ENCODE measurements at places on chromosomes 5 and 9. TPM values are rescaled to one million over a fixed set of nuclear protein-coding genes. Genes with fewer than 3 reads are reported as not detected.

DNA sequence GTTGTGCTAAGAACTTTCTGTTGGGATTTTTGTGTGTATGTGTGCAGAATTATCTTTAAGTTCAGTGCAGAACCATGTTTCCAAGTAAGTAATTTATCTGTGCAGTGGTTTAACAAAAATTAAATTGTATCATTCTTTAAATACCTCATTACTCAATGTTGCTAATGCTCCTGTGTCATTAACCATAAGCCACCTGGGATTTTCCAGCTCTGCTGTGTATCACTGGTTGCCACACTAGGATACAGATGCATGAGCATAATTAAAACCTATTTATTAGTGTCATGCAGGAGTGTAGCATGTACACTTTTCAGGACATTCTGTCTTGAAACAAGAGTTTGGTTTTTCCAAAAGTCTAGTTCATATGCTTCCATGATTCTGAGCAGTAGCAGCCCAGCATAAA lies 120.4 kb upstream of the PTGER4 start:
- no peak overlapping the region for H3K27ac ChIP-seq
- no peaks in the 10 kb centered on the region for H3K36me3 ChIP-seq
- no peak for DNase-seq
- no peaks in the 10 kb centered on the region for H3K27me3 ChIP-seq
- peaks cover 7% of the 10 kb centered on the region for H3K4me1 ChIP-seq

GRCh38 chr5:158265931-158266700 lies 407.2 kb upstream of the CLINT1 start:
- H3K27ac ChIP-seq = no peak overlapping the region
- H3K4me3 ChIP-seq = no peak overlapping the region
- H3K27me3 ChIP-seq = no peaks in the 10 kb centered on the region

LCNL1 gene
- total RNA-seq = not detected

- DNase-seq = no peak
- H3K36me3 ChIP-seq = peaks cover 89% of the 10 kb centered on the region
- H3K4me3 ChIP-seq = no peak overlapping the region
- no peaks in the 10 kb centered on the region for H3K4me1 ChIP-seq
These were observed 28.8 kb downstream of the G3BP1 start for GRCh38 chr5:151800532-151800931.

- H3K4me1 ChIP-seq = no peaks in the 10 kb centered on the region
- H3K27me3 ChIP-seq = no peaks in the 10 kb centered on the region
- no peak overlapping the region for H3K4me3 ChIP-seq
- no peaks in the 10 kb centered on the region for H3K36me3 ChIP-seq
These were observed 107.6 kb downstream of the SYK start for GRCh38 chr9:90909225-90909624.

DNA sequence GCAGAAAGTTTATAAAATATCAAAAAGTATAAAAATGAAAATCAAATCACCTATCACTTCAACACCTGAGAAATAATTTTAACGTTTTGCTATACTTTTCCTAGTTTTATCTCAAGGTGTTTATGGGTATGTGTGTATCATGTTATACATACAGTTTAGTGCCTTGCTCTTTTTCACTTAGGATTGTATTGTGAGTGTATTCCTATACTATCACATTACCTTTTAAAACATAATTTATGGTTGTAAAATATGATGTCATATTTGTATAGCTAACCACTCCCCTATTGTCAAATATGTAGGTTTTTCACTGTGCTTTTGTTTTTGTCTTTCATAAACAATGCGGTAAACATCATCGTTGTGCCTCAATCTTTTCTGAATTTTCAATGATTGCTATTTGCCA lies 479.9 kb downstream of the SPOCK1 start:
- no peak for DNase-seq
- no peak overlapping the region for H3K27ac ChIP-seq
- H3K4me3 ChIP-seq = no peak overlapping the region
- H3K27me3 ChIP-seq = no peaks in the 10 kb centered on the region

- no peak overlapping the region for H3K4me3 ChIP-seq
- DNase-seq = no peak
- no peak overlapping the region for H3K27ac ChIP-seq
These were observed 198.9 kb upstream of the SLC27A6 start for GRCh38 chr5:128766406-128766805.

DNA sequence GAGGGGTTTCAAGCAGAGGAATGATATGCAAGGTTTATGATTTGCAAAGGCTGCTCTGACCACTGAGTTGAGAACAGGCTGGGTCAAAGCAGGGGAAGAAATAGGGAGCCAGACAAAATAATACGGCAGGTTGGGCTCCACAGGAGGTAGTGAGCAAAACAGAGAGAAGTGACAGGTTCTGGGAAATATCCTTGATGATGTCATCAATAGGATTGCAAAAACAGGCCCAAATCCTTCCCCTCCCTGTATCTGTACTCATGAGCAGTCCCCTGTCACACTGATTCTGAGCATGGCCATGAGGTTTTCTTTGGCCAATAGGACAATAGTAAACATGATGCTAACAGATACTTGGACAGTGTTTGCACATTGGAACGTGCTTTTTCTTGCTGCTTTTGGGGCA lies 471.8 kb upstream of the BRINP1 start:
- no peak for DNase-seq
- no peaks in the 10 kb centered on the region for H3K4me1 ChIP-seq
- H3K36me3 ChIP-seq = no peaks in the 10 kb centered on the region
- no peak overlapping the region for H3K27ac ChIP-seq
- H3K4me3 ChIP-seq = no peak overlapping the region
- no peaks in the 10 kb centered on the region for H3K27me3 ChIP-seq

CCDC171 gene
- total RNA-seq = 2.5 TPM

GRCh38 chr9:133897675-133898074 lies 94.4 kb downstream of the VAV2 start:
- H3K4me3 ChIP-seq = no peak overlapping the region
- peak overlapping the region; percentile 35 for H3K27ac ChIP-seq
- H3K36me3 ChIP-seq = 0 out of 3 replicates have a peak, but pooled peaks cover 6% of the 10 kb centered on the region
- H3K27me3 ChIP-seq = no peaks in the 10 kb centered on the region

COL15A1 gene
- total RNA-seq = not detected

DNA sequence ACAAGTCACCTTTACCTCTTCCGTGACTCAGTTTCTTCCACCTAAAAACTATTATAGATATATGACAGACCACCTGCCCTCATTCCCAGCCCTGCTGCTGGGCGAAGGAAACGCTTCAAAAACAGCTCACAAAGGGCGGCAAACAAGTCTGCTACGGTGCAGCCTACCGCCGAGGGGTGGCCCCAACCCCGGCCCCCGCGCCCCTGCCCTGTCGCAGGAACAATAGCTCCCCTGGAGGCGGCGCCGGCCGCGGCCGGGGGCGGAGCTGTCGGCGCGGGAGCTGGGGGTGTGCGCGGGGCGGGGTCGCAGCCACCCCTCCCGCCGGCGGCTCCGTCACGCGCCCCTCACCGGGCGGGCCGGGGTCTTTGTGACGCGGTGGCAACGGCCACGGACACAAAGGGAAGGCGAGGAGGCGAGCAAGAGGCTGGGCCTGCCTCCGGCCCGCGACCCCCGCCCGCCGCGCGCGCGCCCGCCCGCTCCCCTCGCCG lies at the start of gene TMEFF1:
TSS of gene TMEFF1 (plus strand) at position 362 of the 488 bp plus-strand sequence. CDS start 396 bp downstream, outside the sequence.
- no peaks in the 10 kb centered on the region for H3K36me3 ChIP-seq
- H3K27me3 ChIP-seq = peaks cover 5% of the 10 kb centered on the region
- H3K4me3 ChIP-seq = peak within 1 kb of the TSS; percentile 78
- peak; percentile 30 for DNase-seq
- H3K4me1 ChIP-seq = peaks cover 36% of the 10 kb centered on the region

- H3K4me1 ChIP-seq = no peaks in the 10 kb centered on the region
- peak; percentile 71 for DNase-seq
- no peaks in the 10 kb centered on the region for H3K36me3 ChIP-seq
- H3K4me3 ChIP-seq = no peak overlapping the region
- no peak overlapping the region for H3K27ac ChIP-seq
These were observed 3.9 kb downstream of the TEX53 start for GRCh38 chr9:114653556-114654159.
